ENCODE measurements at places on chromosomes 1 and 21.
A peak's percentile ranks its signal among the peaks of the same experiment; 100 is the strongest.

DNA sequence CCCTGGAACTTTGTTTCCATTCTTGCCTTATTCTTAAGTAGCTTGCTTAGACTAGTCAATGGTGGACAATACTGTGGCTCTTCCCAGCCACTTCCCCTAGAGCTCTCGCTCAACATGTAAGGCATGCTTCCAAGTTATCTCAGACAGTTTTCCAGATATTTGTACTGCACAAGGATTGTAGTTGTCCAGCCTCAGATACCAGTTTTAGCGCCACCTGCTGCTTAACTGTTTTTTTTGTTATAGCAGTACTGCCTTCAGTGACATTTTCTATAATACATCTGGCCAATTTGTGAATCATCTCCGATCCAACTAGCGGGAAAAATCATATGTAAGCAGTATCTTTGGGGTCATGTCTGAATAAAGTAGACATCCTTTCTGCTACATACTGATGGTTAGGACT, 346.7 kb upstream of the ADGRL4 start:
- DNase-seq = peak; percentile 69

GRCh38 chr1:246597340-246597739, 31.1 kb downstream of the CNST start:
- peak; percentile 82 for DNase-seq

DNA sequence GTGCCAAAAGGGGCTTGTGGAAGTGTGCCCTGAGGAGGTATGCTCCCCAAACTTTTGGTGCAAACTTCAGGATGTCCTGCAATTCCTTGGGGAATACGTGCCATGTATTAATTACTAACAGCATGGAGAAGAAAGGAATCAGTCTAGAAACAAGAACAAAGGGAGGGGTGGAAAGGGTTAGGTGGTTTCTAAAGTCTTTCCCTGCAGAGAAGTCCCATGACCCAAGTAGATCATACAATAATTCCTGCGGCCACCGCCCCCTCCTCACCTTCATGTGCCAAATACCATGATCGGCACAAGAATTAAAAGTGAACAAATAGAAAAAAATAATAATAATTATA, 258.2 kb downstream of the PLPP3 start:
- no peak for DNase-seq

DNA sequence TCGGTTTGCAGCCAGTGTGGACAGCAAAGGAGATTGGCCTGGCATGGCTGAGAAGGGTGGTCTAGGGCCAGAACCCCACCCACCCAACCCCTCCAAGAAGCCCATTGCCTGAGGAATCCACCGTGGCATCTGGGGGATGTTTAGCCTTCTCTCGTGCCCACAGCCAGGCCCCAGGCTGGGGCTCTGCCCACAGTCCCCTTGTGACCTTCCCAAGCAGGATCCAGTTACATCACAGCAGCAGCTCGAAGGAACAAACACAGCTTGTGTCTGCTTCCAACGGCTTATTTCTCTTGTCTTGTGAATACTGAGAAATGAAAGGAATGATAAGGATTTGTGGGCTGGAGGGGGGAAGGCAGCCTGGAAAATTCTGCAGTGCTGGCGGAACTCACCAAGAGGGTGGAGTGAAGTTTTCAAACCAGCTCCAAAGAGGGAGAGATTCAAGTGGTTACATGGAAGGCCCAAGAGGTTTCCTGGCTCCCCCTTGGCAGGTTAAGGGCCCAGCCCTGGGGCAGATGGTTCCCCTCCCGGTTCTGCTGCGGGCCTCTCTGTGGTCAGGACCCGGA, 61.6 kb downstream of the DHRS3 start:
- peak; percentile 92 for DNase-seq

DNA sequence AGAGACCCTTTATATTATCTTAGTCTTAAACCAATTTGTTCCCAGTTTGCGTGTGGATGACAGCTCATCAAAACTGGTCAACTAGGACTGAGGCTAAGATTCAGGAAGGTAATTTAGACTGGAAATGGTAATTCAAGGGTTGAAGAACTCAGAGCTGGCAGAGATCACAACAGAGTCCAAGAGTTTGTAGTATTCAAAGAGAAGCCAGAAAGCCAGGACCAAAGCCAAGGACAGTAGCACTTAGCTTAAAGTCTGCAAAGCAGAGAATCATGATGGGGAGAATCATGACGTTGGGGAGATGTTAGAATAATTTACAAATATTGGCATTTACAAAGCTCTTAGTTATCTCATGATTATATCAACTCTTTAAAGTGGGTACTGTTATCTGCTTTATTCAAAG, 32.6 kb downstream of the RNF11 start:
- DNase-seq = peak; percentile 64

GRCh38 chr1:213670692-213671023, 317.1 kb upstream of the PROX1 start:
- DNase-seq = no peak

DNA sequence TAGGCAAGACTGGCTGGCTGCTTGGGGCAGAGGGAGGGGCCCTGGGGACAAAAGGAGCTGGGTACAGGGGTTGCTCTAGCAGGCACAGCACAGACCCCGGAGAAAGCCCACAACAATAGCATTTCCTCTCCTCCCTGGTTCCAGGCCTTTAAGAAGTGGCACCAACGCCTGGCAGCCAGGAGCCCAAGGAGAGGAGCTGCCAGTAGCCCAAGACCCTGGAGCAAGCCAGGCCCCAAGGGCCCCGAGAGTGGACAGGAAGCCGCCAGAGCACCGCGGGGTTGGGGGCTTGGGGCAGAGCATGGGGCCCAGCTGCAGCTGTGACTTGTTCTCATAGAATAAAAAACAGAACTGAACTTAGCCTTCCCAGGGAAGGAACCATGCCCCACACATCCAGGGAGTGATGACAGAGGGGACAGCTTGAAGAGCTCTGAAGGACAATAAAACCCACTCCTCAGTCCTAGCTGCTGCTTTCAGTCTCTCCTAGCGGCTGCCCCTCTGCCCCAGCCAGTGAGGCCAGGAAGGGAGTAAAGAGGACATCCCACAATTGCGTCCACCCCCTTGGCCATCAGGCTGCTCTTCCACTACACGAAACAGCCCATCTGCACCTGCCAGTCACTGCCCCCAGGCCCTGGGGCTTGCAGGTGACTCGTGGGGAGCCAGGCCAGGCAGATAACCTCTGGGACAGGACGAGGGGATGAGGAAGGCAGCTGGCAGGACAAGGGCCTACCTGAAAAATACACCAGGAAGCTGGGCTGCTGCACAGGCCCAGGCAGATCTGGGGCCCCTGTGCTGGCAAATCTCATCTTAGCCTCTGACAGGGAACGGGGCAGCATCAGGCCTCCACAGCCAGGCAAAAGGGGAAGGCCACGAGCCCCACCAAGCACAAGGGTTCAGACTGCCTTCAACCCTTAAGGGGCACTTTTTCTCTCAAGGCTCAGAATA, 16.4 kb downstream of the MTHFR start:
- DNase-seq = no peak

- no peak for DNase-seq
Measured at GRCh38 chr1:53636621-53637171, 102.3 kb downstream of the GLIS1 start.

- peak; percentile 62 for DNase-seq
Measured at GRCh38 chr1:168468042-168468809, 75.6 kb downstream of the XCL2 start.

All from M059J (cell line).